ENCODE measurements at places on chromosomes 6 and 20.
A peak's percentile ranks its signal among the peaks of the same experiment; 100 is the strongest.

- DNase-seq: peak; percentile 80
Observed at GRCh38 chr6:4647414-4648365, 128.5 kb upstream of the CDYL start.

- no peak for DNase-seq
Observed at GRCh38 chr6:57106990-57107389, 17.0 kb downstream of the ZNF451 start.

- DNase-seq: no peak
Observed at GRCh38 chr20:62518911-62519310, 43.1 kb upstream of the GATA5 start.

DNA sequence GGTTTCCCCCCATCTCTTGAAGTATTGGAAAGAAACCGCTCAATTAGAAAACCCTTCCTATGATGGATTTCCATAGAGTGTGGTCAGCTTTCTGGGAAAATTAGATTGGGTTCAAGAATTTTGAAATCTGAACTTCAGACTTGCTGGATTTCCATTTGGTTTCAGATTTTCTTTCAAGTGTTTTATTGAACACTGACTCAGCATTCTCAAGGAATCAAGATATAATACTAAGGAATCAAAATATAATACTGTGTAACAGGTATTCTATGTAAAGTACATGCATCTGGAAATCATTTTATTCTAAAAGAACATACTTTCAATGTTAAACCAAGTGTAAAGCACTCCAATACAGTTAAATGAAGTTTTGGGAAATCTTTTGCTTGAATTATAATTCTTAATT is 94.7 kb upstream of the CCN2 start:
- no peak for DNase-seq

GRCh38 chr6:146357578-146358430 is 185.8 kb upstream of the RAB32 start:
- DNase-seq: no peak

- DNase-seq: no peak
Observed at GRCh38 chr6:18424201-18424600, 37.1 kb downstream of the RNF144B start.

DNA sequence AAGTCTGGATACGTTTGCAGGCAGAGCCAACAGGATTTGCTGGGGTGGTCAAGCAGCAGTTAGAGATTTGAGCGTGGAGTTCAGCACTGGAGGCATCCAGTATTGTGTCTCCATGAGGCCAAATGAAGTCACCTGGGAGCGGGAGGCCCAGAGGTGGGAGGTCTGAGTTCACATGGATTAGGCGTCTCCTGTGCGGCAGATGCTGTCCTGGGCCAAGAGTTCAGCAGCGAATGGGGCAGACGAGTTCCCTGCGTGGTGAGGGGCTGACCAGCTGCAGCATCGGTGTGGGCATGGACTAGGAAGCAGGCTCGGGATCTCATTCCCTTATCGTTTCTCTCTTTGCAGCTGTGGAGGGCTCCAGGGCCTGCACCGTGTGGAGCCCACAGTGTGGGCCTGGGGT is 66.2 kb downstream of the BCAS4 start:
- DNase-seq: no peak

- no peak for DNase-seq
Observed at GRCh38 chr6:43963203-43963602, 164.0 kb downstream of the MRPL14 start.

DNA sequence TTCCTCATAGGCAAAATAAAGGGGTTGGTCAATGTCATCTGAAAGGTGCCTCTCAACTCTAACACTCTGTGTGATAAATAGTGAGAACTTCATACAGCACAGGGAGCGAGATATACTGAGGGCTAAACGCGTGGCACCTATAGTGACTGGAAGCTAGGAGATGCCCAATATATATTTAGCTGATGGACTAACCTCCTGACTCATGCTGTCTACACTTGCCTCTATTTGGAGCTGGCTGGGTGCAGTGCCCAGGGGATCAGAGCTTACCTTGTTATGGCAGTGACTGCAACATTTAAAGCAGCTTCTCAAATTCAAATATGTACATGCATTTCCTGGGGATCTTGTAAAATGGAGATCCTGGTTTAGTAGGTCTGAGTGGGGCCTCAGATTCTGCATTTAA is 111.6 kb upstream of the PLN start:
- no peak for DNase-seq

DNA sequence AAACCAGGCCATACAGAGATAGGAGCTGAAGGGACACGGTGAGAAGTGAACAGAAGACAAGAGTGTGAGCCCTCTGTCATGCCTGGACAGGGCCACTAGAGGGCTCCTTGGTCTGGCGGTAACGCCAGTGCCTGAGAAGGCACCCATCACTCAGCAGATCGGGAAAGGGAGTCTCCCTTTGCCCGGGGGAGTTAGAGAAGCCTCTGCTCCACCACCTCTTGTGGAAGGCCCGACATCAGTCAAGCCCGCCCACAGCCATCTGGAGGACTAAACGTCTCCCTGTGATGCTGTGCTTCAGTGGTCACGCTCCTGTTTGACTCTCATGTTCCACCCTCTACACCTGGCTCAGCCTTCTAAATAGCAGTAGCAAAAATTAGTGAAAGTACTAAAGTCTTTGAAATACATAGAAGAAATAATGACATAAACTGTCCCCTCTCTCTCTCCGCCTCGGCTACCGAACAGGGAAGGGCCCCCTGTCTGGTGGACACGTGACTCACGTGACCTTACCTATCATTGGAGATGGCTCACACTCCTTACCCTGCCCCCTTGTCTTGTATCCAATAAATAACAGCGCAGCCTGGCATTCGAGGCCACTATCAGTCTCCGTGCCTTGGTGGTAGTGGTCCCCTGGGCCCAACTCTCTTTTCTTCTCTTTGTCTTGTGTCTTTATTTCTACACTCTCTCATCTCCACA is 66.7 kb downstream of the RPP21 start:
- peak; percentile 4 for DNase-seq

GRCh38 chr6:72894091-72894490 is 272.2 kb downstream of the KCNQ5 start:
- DNase-seq: no peak

DNA sequence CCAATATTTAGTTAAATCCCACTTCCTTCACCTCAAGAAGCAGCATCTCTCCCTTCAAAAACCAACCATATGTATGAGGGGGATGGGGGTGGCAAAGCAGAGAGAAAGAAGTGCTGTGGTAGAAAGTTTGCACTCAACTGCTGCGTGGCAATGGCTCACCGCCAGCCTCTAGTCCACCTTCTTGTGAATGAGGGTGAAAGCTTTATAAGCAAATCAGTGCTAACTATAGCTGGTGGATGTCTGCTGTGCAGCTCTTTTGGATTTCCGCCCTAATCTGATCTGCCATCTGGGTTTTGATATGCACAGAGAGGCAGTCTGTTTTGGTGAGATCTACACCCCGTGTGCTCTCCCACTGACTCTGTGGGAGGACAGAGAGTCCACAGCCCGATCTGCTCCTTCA is 281.2 kb upstream of the SUPT3H start:
- no peak for DNase-seq

- no peak for DNase-seq
Observed at GRCh38 chr6:20328924-20329300, 72.8 kb upstream of the E2F3 start.

- no peak for DNase-seq
Observed at GRCh38 chr20:44723391-44723790, 8.2 kb downstream of the CCN5 start.

All from caudate nucleus (tissue), 63 donors.